Kidney tubule cell (primary cell): ENCODE measurements at places on chromosomes 4 and X.

GRCh38 chr4:10077483-10078335, 38.9 kb downstream of the WDR1 start:
- no peak for DNase-seq

DNA sequence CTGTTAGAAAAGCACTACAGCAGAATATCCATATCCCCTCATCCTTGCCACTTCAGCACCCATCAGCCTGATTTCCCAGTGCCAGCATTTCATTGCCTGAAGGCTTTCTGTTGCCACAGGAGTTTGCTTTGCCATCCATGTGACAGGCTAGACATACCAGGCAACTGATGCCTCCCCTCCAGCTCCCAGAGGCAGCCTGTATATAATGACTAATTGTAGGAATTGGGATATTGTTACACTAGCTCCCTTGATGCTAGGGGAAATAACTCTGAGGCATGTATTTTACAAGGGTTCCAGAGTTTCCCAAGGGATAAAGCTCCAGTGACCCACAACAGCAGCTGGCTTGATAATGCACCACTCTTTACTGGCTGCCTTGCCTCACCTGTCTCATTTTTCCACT, 608.0 kb upstream of the FTHL17 start:
- peak; percentile 12 for DNase-seq

DNA sequence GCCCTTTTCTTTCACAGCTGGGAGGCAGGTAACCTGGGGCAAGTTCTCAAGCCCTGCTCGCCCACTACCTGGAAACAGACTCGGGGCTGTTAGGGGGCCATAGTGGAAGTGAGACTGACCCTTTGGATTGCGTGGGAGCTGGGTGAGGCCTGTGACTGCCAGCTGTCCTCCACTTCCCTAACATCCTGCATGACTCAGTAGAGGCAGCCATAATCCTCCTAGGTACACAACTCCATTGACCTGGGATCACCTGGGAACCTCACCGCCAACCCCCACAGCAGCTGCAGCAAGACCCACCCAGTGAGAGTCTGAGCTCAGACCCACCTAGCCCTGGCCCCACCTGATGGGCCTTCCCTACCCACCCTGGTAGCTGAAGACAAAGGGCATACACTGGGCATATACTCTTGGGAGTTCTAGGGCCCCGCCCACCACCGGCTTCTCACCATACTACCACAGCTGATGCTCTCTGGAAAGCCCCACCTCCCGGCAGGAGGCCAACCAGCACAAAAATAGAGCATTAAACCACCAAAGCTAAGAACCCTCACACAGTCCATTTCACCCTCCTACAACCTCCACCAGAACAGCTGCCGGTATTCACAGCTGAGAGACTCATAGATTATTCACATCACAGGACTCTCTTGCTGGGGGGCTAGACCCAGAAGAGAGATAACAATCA, 61.1 kb upstream of the DCTD start:
- peak; percentile 63 for DNase-seq

DNA sequence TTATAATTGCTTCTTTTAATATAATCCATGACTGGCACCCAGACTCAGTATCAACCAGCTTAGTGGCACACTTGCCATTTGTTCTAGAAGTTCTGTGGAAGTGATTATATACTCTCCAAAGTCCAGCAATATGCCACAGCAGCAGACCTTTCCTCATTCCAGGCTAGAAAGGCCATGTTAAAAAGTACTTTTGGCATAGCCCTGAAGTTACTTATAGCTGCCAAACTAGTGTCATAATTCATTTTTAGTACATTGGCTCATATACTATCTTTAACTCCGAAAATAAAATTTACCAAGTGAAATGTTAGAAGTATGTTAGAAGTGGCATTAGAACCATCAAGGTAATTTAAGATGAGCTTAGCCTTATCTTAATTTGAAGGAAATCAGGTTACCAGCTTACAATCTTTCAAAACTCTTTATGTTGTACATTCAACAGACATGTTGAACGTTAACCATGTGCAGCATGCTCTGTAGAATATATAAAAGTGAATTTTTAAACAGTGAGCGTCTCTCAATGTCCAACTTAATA, 714.2 kb upstream of the LCORL start:
- no peak for DNase-seq

DNA sequence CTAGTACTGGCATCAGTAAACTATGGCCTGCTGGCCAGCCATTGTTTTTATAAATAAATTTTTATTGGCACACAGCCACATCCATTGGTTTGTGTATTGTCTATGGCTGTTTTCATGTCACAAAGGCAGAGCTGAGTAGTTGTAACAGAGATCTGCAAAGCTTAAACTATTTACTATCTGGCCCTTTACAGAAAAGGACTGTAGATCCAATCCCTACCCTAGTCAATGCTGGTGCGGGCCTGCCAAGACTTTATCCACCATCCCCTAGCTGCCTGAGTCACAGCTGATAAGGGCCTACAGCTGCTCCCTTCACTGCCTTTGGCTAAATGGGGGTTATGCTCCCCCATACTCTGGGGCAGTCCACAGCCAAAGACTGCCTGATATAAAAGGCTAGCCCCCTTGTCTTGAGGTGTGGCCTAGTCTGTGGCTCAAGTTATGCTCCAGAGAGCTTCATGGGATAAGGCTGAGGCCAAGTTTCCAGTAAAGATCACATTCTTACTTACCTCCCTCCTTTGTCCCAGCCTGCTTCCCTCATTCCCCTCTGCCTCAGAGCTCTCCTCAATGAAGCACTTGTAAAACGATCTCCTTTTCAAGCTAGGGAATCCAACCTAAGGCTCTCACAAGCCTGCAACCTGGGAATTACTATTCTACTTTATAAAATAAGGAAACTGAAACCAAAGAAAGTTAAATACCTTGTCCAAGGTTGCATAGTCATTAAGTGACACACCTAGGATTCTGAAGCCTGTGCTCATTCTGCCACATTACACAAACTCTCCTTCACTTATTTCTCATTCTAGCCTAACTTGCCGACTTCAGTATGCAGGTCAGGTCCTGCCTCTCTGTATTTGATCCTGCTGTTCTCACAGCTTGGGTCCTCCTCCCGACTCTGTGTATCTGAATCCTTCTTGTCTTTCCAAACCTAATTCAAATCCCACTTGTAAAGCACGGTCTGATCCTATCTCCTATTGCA, 20.7 kb downstream of the ACE2 start:
- DNase-seq = peak; percentile 5

GRCh38 chr4:25310803-25311166, 1.8 kb upstream of the ZCCHC4 start:
- no peak for DNase-seq

- no peak for DNase-seq
These were observed 59.8 kb downstream of the NELFA start for GRCh38 chr4:1948892-1949436.

- no peak for DNase-seq
These were observed 18.4 kb downstream of the WDR44 start for GRCh38 chrX:118364261-118364660.

GRCh38 chr4:3462790-3463415, at the start of gene DOK7:
DOK7 (plus strand) TSS chr4:3463306; CDS start chr4:3463376, 70 bp downstream.
- no peak for DNase-seq

GRCh38 chr4:110518889-110519490, 43.0 kb downstream of the ENPEP start:
- peak; percentile 34 for DNase-seq

DNA sequence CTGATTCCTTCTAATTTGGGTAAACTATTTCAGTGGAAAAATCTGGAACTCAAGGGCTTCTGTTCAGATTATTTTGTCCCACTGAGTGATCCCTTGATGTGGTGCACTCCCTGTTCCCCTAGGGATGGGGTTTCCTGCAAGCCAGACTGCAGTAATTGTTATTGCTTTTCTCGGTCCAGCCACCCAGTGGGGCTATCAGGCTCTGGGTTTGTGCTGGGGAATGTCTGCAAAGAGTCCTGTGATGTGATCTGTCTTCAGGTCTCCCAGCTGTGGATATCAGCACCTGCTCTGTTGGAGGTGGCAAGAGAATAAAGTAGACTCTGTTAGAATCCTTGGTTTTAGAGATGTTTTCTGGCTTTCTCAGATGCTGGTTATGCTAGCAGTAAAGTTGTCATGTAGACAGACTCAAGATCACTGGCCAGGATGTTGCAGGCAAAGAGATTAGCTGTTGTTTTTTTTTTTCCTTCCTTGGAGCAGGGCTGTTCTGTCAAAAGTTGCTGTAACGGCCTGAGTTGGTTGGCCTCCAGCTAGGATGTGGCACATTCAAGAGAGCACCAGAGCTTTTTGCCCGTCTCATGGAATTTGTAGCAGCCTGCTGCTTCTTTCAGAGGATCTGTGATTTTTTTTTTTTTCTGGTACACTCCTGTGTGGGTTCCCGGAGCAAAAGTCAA, 1314.0 kb downstream of the PCDH19 start:
- DNase-seq = no peak

GRCh38 chr4:140000232-140000631, 153.8 kb downstream of the MAML3 start:
- DNase-seq = no peak

DNA sequence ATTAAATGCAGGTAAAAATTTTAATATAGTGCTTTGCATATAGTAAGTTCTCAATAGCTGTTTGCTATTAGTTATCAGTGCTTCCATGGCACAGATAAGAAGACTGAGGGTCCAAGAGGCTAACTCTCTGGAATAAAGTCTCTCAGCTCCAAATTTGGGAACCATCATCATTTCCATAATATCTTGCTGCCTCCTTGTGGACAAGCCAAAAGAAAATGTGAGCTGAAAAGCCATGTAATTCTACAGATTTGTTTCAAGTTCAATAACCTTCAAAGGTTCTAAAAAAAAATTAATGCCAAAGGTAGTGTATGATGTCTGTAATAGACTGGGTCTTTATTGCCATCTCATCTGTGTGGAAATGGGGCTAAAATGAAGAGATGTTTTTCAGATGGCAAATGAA, 136.9 kb upstream of the VCX start:
- DNase-seq = peak; percentile 2

- no peak for DNase-seq
These were observed 49.7 kb upstream of the DDIT4L start for GRCh38 chr4:100240008-100240407.

DNA sequence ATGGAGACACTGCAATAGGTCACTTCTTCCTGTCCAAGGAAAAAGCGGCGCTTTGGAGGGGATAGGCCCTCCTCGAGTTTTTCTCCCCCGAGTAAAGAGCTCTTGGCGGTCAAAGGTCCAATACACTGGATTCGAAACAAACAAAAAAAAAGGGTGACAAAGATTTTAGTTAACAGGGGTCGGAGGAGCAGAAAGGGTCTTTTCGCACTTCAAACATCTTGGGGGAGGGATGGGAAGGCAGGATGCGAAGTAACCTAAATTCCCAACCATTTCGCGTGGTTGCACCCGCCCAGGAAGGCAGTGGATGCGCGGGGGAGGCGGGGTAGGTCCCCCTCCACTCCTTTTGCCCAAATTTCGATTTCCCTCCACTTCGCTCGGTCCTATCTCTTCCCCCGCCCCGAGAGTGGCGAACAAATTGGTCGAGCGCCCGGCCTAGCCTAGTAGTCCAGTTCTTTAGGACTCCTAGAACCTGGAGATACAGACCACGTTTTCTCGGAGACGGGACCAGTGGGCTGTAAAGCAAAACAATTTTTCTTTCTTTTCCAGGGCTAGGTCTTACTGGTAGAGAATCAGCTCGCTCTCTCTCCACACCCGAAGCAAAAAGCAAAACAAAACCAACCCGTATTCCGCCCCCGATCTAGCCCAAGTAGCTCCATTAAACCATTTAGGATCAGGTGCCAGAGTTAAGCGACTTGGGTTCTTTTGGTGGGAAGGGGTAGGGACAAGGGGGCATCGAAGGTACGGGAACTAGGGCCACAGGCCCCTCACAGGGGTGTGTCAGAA, 2.0 kb upstream of the STAG2 start:
- peak; percentile 29 for DNase-seq

- DNase-seq = no peak
These were observed 433.7 kb upstream of the AMOT start for GRCh38 chrX:113274345-113274744.

DNA sequence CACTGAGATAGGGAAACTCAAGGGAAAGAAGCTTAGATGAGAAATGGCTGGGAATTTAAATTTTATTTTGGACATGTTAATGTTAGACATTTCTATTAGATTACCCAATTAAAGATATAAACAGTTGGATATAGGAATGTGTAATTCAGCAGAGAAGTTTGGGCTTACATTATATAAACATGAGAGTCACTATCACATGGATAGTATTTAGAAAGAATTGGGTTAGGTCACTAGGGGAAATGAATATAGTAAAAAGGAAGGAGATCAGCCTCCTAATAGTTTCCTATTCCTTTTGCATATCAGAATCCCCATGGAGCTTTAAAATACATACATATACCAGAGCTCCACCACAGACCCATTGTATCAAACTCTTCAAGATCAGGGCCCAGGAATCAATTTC, 19.6 kb upstream of the CXCL5 start:
- DNase-seq = no peak

- no peak for DNase-seq
These were observed 176.6 kb upstream of the CENPE start for GRCh38 chr4:103374758-103375157.

- no peak for DNase-seq
These were observed 1336.5 kb downstream of the PCDH19 start for GRCh38 chrX:99073551-99073950.

DNA sequence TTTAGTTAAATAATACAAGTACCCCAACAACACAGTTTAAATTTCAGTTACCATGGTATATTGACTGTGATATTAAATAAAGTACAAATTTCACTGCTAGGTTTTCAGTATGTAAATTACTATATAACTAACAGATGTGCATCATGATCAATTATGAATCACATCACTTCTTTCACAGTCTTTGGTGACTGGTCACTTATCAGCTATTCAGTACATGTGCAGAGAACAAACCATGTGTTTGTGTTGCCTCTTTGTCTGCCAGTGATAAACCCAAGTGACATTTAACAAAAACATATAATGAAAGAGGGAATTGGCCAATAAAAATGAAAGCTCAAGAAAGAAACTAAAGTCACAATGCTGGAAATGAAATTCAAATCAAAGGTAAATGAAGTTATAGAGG, 249.3 kb downstream of the CHIC1 start:
- peak; percentile 12 for DNase-seq

- no peak for DNase-seq
These were observed 17.3 kb upstream of the F11 start for GRCh38 chr4:186248643-186249042.

DNA sequence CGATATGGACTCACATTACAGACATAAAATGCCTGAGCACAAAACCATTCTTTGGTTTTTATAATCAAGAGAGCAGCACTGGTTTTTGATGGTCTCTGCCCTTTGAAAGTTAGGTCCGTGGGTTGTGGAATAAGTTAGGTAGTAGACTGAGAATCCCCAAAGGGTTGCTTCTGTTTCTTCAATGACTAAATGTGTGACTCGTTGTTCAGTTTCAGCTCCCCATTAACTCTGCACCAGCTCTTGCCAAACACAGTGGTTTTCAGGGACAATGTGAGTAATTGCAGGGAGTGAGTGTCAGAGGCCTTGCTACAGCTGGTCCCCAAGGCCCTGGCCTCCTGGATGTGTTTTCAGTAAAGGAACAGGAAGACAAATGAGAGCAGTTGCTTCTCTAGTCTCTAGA, 24.8 kb downstream of the SMIM20 start:
- DNase-seq = peak; percentile 83

- no peak for DNase-seq
These were observed 8.2 kb downstream of the RASSF6 start for GRCh38 chr4:73612032-73612431.
